ENCODE measurements at places on chromosomes 6 and 20.
A peak's percentile ranks its signal among the peaks of the same experiment; 100 is the strongest.

- DNase-seq: no peak
Observed at GRCh38 chr20:23622839-23623343, 14.9 kb downstream of the CST3 start.

GRCh38 chr6:121647905-121648304 lies 212.5 kb downstream of the GJA1 start:
- DNase-seq: no peak

- no peak for DNase-seq
Observed at GRCh38 chr6:34555328-34555727, 801 bp downstream of the SPDEF start.

GRCh38 chr20:58140787-58141425 lies 87.5 kb downstream of the ANKRD60 start:
- DNase-seq: no peak

DNA sequence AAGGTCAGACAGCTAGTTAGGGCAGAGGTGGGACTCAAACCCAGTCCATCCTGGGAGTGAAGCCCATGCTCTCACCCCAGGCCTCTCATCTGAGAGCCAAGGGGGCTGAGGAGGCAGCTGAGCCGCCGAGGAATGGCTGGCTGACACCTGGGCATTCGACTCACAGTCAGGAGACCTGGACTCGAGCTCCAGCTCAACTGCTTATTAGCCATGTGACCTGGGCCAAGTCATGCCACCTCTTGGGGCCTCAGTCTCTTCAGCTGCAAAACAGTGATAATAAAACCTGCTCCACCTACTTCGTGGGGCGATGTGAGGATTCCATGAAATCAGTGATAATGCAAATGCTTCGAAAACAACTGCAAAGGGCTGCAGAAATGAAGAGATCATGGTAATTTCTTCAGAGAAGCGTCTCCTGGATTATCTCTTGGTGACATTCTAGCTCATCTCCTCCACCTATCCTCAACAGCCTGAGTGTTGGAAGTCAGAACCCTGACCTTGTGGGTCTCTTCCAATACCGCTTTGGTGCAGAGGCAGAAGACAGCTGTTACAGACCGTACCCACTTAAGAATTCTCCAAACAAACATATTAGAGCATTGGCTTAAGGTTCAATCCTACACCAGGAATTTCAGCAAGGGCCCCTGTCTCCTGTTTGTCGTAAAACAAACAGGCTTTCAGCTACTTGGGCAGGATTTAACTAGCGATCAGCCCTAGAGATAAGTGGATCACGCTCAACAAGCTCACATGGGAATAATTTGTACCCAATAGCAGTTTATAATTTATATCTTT lies 60.0 kb upstream of the PIM1 start:
- DNase-seq: no peak

GRCh38 chr6:160775792-160776580 lies 73.9 kb downstream of the PLG start:
- DNase-seq: no peak

- DNase-seq: no peak
Observed at GRCh38 chr6:29593199-29593855, 8.4 kb downstream of the OR2H2 start.

- DNase-seq: no peak
Observed at GRCh38 chr6:118771253-118771652, 119.9 kb upstream of the CEP85L start.

- no peak for DNase-seq
Observed at GRCh38 chr20:20334489-20334888, 33.4 kb upstream of the INSM1 start.

GRCh38 chr6:70813885-70814284 lies 143.0 kb downstream of the B3GAT2 start:
- no peak for DNase-seq

- no peak for DNase-seq
Observed at GRCh38 chr20:44689809-44690208, 25.4 kb upstream of the CCN5 start.

DNA sequence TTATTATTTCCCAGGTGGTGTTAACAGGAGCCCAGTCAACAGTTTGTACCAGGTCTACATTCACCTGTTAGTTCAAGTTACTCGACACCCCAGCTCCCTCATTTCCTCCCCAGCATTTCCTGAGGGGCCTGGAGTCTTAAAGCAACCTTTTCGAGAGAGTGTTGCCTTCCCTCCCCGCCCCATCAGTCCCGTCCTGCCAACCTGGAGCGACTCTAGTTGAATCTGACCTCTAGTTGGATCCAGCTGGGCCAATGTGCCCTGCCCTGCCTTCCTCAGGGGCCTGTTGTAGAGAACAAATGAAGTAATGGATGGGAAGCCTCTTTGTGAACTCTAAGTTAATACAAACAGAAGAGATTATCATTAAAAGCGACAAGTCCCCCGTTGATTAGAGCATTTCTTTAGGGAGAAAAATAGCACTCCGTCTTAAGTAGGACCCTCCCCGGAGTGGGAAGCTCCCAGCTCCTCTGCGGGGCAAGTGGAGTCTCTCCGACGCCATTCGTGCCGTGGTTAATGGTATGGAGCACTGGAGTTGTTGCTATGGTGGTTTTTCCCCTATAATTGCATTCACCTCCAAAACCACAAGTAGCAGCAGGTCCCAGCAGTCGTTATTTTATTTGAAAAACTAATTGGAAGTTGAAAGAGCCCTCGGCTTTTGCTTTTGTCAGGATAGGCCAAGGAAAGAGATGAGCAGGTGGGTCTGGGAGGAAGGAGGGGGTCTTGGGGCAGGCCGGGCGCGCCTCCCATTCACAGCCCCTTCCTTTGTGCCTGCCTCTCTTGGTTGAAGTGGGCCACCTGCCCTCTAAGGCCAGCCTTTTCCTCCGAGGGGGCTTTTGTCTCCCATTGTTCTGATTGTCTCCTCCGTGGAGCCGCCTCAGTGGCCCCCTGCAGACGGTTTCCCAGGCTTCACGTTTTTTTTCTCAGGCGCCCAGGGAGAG lies 16.1 kb downstream of the GHRH start:
- DNase-seq: peak; percentile 75

DNA sequence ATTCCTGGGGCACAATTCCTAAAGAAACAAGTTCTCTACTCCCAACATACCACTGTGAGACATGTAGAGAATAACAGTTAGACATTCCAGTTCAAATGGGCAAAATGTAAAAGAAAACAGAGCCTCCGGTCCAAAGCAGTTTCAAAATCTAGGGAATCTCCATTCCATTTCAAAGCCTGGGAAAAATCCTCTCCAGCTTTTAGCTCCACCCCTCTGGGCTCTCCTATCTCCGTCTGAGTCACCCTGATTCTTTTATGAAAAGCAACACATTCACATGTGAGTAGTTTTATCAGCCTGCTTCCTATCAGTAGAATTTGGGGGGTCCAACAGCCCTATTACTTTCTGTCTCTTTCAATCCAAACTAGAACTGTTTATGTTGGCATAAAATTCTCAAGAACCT lies 3.7 kb downstream of the CSNK2A1 start:
- DNase-seq: no peak

- no peak for DNase-seq
Observed at GRCh38 chr6:97215157-97215769, 67.8 kb downstream of the MMS22L start.

GRCh38 chr20:10180651-10181235 lies 37.9 kb upstream of the SNAP25 start:
- DNase-seq: no peak

DNA sequence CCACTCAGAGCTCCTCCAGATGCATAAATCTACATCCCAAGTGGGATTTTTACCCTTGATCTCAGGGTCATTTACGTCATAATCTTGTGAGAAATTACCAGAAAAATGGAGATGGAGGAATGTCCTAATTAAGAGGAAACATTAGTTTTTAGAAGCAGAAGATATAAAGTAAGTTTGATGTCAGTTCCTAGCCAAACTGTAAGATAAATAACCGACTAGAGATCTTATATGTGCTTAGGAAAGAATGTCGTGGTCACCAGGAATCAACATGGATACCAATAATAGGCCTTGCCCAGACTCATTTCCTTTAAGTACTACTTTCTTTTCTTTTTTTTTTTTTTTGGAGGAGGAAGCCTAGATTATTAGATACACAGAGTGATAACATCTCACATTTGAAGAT lies 186.9 kb downstream of the UTRN start:
- no peak for DNase-seq

GRCh38 chr6:85756982-85757381 lies 114.3 kb upstream of the SYNCRIP start:
- no peak for DNase-seq

GRCh38 chr20:63320041-63320511 lies 27.1 kb downstream of the COL20A1 start:
- DNase-seq: no peak

Measured in NCI-H2107 (cell line).